ENCODE measurements at places on chromosomes 12 and 14. TPM values are rescaled to one million over a fixed set of nuclear protein-coding genes. Genes with fewer than 3 reads are reported as not detected.

Gene SLC10A1
- total RNA-seq, result not detected

Gene ANP32D
- not detected for total RNA-seq

Gene PLEKHH1
- not detected for total RNA-seq

Gene CLEC12A
- not detected for total RNA-seq

Gene OVCH1
- 0.32 TPM for total RNA-seq

Gene INHBC
- not detected for total RNA-seq

Gene CREBL2
- 30.3 TPM for total RNA-seq

Gene PTCSC3
- total RNA-seq, result not detected

Gene SLC35E3
- total RNA-seq, result 2.2 TPM

Gene SMOC1
- total RNA-seq, result 2.3 TPM

Gene KRT6C
- not detected for total RNA-seq

Gene TMEM229B
- total RNA-seq, result 3.6 TPM

Gene HAL
- not detected for total RNA-seq
